ENCODE measurements at places on chromosomes 16 and 17. TPM values are rescaled to one million over a fixed set of nuclear protein-coding genes. Genes with fewer than 3 reads are reported as not detected.

DNA sequence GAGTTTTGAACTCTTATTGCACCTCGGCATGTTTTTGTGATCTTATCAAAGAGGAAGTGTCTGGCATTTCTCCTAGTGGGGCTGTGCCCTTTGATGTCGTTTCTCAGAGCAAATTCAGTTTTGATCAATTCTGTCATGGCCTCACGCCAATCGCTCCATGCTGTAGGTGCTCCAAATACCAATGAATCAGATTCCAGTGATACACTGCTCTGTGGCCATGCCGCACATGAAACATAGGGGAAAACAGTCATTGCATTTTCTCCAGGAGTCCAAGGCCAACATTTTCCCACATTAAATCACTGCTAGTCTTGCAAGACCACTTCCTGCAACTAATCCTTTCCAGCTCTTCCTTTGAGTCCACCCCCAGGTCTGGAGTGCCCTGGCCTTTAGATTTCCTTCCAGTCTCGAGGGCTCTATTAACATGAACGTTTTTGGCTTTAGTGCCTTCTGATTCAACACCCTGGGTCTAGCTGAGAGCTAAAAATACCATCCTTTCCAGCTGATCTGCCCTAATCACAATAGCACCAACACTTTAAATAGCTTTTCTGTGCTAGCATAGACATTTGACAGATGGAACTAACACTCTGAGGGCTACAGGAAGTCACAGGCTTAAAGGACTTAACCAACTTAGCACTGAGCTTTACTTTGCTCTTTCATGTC lies 18.2 kb upstream of the RASL10B start:
- peak; percentile 98 for DNase-seq

DNA sequence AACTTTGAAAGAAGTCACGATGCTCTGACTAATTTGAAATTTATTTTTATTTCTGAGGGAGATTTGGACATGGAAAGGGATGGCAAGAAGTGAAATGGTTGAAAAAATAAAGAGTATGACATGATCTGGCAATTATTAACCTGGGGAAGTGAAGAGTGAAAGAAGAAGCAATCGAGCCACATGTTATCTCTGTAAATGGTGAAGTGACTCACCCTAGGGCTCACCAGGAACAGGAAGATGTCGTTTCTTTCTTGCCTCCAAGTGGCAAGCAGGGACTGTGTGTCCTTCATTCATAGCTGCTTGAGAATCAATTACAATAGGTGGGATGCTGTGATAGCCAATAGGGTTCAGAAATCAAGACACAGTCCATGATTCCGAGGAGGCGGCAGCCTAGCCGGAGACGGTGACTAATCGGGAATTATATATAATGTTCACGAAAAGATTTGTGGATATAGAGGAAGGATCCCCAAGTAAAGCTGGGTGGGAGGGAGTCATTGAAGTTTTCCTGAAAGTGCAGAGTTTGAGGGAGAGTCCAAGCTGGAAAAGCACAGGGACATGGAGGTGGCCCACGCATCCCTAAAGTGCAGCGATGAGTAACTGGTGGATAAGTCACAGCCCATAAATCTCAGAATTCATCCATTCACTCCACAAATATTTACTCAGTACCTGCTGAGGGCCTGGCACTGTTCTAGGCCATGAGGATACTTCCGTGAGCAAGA lies 18.2 kb upstream of the KRT20 start:
- no peak for DNase-seq

- no peak for DNase-seq
Measured at GRCh38 chr17:3507869-3508268, 32.1 kb downstream of the ASPA start.

GRCh38 chr17:32970281-32970680 lies 21.4 kb upstream of the SPACA3 start:
- DNase-seq: no peak

DNA sequence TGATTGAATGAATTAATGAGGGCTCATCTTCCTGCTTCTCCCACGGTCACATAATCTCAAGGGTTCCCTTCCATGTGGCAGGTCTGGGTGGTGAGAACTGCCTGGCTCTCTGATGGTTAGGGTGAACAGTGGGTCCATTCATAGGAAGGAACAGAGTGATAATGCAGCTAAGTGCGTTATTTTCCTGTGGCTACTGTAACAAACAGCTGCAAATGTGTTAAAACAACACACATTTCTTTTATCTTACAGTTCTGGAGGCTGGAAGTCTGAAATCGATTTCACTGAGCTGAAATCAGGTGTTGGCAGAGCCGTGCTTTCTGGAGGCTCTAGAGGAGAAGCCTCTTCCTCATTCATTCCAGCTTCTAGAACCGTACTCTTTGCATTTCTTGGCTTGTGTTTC lies 95.3 kb downstream of the BMERB1 start:
- no peak for DNase-seq

DNA sequence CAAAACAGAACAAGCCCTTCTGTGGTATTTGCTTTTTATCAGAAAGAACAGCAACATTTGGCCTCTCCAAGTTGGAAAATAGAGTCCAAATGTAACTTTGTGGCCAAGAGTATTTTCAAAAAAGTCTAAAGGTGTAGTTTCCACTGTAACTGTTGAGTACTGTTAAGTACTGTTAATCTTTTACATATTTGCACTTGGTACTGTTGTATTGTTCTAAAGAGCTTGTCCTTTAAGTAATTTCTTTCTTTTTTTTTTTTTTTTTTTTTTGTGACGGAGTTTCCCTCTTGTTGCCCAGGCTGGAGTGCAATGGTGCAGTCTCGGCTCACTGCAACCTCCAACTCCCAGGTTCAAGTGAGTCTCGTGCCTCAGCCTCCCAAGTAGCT lies 21.5 kb downstream of the LDAF1 start:
- DNase-seq: no peak

- peak; percentile 14 for DNase-seq
Measured at GRCh38 chr17:67216578-67217320, 28.2 kb downstream of the HELZ start.

DNA sequence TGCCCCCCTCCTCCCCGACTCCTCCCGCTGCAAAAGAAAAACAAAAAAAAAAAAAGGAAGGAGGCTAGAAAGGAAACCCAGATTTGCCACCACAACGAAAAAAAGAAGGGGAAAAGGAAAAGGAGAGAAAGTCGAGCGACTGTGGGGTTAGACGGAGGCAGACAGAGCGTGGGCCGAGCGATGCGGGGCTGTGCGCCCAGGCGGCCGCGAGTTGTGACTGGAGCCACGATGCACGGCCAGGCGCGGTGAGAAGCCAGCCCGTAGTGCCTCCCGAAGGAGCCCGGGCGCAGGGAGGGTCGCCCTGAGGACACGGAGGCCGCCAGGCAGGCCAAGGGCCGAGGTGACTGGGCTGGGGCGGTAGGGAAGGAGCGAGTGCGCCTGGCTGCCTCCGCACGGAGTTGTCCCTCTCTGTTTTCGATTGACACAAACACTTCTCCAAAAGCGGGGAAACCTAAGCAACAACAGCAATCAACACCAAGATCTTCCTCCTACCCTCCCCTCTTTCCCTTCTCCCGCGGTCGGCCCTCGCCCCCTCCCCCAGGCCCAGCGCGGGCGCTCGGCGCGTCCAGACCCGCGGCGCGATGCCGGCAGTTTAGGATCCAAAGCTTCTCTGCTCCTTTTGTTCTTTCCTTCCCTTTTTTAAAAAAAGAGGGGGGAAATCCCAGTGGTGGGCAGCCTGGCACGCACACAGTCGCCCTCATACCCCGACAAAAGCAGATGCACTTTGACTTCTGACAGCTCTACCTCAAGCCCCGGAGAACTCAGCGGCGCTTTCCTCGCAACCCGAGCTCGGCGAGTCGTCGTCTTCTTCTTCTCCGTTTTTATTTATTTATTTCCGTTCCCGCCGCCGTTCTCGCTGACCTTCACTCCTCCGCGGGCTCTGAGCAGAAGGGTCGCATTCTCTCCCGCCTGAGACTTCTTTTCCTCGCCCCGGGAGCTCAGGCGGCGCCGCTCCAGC lies at the start of gene LHX1:
Gene LHX1 (plus strand): TSS at position 475 of the 958 bp plus-strand sequence. CDS start 723 bp downstream, outside the sequence.
- DNase-seq: no peak

DNA sequence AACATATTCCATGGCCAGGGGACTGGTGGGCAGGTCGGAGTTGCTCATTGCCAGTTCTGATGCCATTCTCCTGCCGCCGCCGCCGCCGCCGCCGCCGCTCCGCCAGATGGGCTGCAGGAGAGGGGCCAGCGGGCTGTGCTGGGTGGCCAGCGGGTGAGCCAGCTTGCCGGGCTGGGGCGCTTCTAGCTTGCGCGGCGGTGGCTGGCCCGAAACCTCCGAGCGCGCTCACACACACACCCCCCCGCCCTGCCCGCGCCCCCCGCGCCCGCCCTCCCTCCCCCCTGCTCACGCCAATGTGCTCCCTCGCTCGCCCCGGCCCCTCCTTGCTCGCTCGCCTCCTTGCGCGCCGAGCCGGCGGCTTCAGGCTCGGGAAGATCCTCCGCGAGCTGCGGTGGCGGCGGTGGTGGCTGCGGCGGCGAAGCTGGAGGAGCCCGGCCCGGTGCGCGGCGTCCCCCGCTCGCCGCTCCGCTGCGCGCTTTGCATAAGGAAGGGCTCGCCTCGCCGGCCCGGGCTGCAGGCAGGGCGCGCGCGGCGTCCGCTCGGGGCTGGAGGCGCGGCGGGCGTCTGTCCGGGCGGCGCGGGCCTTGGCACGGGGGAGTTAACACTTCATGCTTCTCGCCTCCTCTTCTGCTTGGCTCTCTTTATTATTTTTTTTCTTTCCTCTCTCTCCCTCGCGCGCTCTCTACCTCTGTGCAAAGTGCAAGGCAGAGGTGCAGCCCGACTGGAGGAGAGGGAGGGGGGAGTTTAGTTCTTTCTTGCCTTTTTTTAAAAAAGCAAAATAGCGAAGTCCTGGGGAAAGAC lies 500 bp downstream of the MAF start:
- DNase-seq: no peak

GRCh38 chr17:67015001-67015400 lies 29.4 kb upstream of the CACNG1 start:
- DNase-seq: no peak

DNA sequence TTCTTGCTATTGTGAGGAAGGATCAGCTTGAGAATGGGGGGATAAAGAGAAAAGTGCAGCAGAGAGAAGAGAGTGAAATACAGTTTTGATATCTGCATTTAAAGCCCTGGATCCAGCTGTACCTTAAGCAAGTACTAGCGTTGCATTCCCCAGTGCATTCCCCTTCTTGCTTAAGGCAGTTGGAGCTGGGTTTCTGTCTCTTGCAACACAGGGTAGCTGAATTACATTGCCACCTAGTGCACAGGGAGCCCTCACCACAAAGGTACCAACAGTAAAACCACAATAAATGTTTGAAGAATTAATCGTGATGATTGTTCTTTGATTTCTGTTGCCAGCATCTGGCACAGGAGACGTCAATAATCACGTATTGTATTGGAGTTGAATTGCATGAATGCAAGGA lies 588.7 kb downstream of the RBFOX1 start:
- DNase-seq: no peak

DNA sequence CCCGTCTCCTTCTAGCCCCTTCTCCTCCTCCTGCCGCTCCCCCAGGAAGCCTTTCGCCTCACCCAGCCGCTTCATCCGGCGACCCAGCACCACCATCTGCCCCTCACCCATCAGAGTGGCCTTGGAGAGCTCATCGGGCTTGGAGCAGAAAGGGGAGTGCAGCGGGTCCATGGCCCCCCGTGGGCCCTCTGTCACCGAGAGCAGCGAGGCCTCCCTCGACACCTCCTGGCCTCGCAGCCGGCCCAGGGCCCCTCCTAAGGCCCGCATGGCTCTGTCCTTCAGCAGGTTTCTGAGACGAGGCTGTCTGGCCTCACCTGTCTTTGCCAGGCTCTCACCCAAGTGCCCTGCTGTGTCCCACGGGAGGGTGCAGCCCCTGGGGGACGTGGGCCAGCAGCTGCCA lies 87.9 kb downstream of the RGS9 start:
- DNase-seq: no peak

GRCh38 chr16:28915181-28915580 lies 9.9 kb downstream of the RABEP2 start:
- DNase-seq: peak; percentile 48

- no peak for DNase-seq
Measured at GRCh38 chr16:78246559-78246958, 147.1 kb downstream of the WWOX start.

- no peak for DNase-seq
Measured at GRCh38 chr17:78993981-78994671, 14.4 kb upstream of the LGALS3BP start.

GRCh38 chr17:40547079-40547784 lies 18.0 kb downstream of the CCR7 start:
- DNase-seq: no peak

DNA sequence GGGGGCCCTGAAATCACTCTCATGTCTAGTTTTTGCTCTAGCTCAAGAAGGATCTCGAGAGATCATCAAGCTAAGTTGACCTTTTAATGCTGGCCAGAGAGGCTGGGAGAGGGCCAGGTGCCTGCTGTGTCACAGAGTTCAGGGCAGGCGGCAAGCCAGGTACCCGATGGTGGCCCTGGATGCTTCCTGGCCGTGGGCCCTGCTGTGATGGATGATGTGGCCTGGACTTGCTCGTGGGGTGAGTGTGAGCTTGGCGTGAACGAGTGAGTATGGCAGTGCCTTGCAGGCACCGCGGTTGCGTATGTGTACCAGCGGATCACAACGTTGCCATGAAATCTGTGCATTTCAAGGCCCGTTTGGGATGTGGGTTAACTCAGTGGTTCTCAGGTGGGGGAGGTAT lies 7.4 kb downstream of the IRF8 start:
- no peak for DNase-seq

DNA sequence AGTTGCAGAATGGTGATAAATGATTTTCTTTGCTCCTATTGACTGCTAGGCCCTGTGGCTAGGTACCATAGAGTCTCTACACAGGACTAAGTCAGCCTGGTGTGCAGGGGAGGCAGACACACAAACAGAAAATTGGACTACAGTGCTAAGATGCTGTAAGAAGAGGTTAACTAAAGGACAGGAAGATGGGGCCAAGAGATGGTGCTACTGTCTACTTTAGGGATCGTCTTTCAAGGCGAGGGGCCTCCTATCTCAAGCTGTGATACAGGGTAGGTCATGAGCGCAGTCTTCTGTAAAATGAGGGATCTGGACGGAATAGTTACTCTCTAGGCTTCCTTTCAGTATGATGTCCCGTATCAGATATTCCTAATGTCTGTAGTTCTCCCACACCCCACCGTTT lies 817 bp downstream of the NME1 start:
- no peak for DNase-seq

WSB1 gene
- 750 TPM for polyA plus RNA-seq

TPSD1 gene
- polyA plus RNA-seq: not detected

CRHR1 gene
- polyA plus RNA-seq: not detected

TMEM97 gene
- 30.7 TPM for polyA plus RNA-seq

ENPP7 gene
- polyA plus RNA-seq: not detected

PRSS33 gene
- polyA plus RNA-seq: not detected

ADGRG3 gene
- polyA plus RNA-seq: not detected

All from endothelial cell of umbilical vein (primary cell).